CD4-positive, alpha-beta T cell treated with Interleukin-4 for 1 hour (primary cell): ENCODE measurements at places on chromosomes 12 and 14.

- DNase-seq: no peak
These were observed 177.3 kb upstream of the CDKN3 start for GRCh38 chr14:54219261-54220070.

DNA sequence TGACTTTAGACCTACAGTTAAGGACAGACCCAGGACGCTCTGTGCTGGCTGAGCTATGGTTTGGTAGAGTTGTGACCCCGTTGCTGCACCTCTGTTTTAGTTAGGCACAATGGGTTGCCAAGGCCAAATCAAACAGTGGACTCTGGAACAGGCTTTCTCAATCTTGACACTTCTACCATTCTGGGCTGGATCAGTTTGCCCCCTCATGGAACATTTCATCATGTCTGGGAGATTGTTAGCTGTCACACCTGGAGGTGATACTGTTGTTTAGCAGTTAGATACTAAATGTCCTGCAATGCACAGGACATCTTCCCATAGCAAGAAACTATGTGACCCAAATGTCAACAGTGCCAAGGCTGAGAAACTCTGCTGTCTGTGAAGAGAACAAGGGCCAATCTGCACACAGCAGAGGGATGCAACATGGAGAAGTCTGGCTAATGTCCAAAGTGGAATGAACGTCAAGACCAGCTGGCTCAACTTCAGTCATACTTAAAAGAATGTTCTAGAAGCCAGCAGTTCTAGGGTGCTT is 65.6 kb upstream of the DICER1 start:
- no peak for DNase-seq

GRCh38 chr12:49888461-49889151 is 15.1 kb downstream of the FAIM2 start:
- DNase-seq: no peak

DNA sequence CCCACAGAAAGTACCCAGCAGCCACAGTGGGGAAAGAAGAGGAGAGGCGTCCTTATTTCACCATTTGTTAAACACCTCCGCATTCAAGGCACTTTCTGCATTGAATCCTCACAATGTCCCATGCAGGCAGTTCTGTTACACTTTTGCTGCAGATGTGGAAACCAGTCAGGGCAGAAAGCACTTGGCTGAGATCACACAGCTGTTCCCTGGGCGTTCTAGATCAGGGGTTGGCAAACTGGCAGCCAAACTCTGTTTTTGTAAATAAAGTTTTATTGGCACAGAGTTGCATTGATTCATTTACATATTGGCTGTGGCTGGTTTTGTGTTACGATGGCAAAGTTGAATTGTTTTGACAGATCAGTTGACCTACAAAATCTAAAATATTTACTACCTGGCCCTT is 20.1 kb downstream of the FOXN4 start:
- DNase-seq: no peak

DNA sequence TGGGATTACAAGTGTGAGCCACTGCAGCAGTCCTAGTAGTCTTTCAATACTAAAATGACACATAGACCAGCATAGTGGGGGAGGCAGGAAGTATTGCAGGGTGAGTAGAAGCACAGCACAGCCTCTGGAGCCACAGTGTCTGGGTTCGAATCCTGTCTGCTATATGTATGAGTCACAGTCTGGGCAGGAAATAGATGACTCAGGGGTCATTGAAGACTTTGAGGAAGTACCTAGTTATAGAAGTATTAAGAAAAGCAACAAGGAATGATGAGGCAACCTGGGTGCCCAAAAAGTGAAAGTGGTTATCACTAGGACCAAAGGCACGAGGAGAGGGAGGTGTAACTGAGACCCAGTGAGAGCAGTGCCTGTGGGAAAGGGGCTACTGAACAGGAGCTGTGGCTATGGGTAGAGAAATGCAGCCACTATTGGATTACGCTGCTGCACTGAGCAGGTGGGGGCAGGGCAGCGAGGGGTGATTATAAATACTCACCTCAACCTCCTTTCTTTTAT is 124.0 kb downstream of the PDE3A start:
- peak; percentile 33 for DNase-seq

- no peak for DNase-seq
These were observed 73.1 kb upstream of the PWP1 start for GRCh38 chr12:107612508-107612907.

DNA sequence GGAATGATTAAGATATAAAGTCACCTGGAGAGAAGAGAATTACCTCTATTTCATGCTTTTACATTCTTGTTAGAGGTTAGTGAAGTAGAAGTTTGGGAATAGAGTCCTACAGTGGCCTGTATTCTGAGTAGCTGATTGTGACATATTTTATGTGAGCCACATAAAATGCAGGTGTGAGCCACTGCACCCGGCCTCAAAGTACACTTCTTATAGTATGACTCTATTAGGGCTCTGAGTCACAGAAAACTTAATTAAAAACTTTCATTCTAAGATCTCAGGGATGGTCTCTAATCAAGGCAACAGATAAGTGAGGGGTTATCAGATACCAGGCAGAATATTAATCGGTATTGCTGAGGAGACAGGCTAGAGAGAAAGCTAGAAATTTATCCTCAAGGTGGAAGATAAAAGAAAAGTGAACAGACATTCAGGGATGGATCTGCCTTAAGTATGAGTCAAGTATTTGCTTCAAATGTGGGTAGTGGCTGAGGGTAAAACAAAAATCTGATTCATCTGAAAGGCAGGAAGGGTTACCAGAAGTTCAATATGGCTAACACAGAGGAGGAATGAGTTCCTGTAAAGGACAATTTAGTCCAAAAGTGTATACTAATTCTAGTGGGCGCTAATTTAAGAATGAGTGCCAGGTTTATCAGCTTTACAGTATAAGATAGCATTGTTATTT is 5.5 kb upstream of the G2E3 start:
- no peak for DNase-seq

- no peak for DNase-seq
These were observed 10.2 kb upstream of the MYL6B start for GRCh38 chr12:56141946-56142784.

- no peak for DNase-seq
These were observed 19.0 kb downstream of the DIP2B start for GRCh38 chr12:50523772-50524171.

- no peak for DNase-seq
These were observed 83.0 kb downstream of the LLPH start for GRCh38 chr12:66047411-66048021.

- peak; percentile 15 for DNase-seq
These were observed 447.6 kb upstream of the CCDC196 start for GRCh38 chr14:66038618-66039017.

- no peak for DNase-seq
These were observed 372.8 kb downstream of the TMEM132D start for GRCh38 chr12:129530984-129531383.

DNA sequence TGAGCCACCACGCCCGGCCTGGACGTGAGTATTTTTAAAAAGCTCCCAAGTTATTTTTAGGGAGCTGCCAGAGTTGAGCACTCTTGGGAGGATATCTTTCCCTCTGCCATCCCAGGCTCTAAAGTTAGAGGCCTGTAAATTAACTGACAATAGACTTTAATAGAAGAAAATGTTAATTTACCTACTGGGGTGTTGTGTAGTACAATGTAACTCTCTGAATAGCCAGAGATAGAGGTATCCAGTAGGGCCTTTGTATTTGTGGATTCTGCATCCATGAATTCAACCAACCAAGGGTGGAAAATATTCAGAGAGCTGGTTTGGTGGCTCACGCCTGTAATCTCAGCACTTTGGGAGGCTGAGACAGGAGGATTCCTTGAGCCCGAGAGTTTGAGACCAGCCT is 7.6 kb upstream of the PIGH start:
- DNase-seq: no peak

DNA sequence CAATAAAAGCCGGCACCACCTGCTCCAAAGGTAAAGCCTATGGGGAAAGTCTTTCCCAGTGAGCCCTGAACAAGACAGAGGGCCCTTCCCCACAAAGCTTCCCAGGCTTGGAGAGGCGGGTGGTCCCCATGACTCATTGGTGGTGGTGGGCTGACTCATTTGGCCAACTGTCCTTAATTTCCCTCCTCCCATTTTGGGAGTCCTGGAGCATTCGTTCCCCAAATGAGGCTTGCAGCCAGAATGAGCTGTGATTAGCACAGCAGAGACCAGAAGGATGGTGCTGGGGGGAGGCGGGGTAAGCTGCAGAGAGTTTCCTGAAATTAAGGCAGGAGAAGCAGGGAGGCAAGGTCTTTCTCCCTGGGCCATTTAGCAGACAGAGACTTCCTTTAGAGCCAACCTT is 241.7 kb downstream of the DPF3 start:
- no peak for DNase-seq

GRCh38 chr12:2583091-2583497 is 211.7 kb upstream of the FKBP4 start:
- DNase-seq: peak; percentile 24
